ENCODE measurements at places on chromosomes 5 and 9. TPM values are rescaled to one million over a fixed set of nuclear protein-coding genes. Genes with fewer than 3 reads are reported as not detected.

DNA sequence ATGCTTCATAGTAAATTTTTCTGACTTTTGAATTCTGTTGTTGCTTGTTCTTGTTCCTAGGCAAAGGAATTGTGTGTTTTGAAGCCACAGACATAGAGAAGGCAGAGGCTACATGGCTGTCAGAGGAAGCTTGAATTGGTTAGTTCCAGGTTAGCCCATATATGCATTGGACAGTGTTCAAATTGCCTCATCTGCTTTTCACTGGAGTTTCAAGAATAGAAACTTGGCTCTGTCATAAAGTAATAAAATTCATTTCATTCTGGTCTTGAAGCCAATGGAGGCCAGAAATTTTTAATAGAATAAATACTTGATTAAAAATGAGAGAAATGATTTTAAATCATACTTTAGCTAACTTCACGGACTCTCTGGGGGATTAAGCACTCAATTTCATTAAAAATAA lies 178.0 kb downstream of the YIPF5 start:
- DNase-seq, result no peak

DNA sequence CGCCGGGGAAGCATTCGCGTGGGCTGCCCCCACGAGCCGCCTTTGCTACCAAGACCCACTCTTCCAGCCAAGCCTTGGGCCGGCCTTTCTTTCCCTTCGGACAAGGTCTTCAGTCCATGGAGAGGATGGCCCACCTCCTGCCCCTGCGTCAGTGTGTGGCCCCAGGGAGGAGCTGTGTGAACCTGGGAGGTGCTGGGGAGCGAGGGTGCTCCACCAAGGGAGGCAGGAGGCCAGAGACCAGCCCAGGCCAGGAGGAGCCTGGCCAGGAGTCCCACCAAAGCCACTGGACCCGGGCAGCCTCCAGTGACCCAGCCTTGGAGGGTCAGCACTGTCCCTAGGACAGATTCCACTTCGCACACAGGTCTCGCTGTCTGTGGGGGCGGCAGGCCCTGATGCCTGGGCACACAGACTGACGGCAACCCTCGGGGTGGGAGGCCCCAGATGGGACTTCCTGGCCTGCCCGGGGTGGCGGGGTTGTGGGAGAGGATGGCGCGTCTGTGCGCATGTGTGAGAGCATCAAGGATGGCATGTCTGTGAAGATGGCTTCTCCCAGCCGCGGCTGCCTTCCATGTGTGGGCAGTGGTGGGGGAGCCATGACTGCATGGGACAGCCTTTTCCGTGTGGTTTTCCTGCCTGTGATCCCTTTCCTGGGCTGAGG lies 113.3 kb upstream of the LPCAT1 start:
- no peak for DNase-seq

GRCh38 chr5:14463629-14464028 lies 118.0 kb upstream of the OTULINL start:
- peak; percentile 42 for DNase-seq

DNA sequence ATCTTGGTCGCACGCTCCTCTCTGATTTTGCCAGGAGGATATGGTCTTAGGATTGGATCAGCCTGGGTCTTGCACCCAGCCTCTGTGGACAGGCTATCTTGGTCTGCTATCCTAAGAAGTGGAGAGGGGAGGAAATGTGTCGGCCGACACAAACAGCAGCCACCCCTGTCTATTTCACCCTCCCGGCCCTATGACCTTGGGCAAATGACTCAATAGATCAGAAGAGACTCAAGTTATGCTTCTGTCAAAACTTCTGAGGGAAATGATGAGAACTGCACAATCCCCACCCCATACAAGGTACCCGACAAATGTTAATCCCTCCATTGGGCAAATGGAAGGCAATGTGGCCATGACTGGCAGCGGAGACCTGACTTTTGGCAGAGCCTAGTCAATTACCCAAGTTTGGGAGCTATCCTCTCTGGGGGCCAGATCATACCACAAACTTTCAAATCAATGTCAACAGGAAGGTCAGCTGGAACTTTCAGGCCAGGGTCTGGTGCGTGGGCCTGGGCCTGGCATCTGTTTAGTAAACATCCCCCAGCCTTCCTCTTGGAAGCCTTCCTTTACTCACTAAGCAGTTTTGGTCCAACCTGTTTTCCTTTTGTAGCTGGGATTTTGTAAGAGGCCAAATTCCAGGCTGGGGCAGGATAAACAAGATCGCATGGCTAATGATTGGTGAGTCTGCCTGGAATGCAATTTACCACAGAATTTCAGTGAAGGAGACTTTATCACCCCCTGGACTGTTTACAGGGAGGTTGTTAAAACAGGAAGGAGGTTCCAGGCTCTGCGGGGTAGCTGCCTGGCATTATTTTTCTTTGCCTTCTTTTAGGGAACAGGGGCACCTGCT lies 64.2 kb upstream of the CPEB4 start:
- DNase-seq, result peak; percentile 76

DNA sequence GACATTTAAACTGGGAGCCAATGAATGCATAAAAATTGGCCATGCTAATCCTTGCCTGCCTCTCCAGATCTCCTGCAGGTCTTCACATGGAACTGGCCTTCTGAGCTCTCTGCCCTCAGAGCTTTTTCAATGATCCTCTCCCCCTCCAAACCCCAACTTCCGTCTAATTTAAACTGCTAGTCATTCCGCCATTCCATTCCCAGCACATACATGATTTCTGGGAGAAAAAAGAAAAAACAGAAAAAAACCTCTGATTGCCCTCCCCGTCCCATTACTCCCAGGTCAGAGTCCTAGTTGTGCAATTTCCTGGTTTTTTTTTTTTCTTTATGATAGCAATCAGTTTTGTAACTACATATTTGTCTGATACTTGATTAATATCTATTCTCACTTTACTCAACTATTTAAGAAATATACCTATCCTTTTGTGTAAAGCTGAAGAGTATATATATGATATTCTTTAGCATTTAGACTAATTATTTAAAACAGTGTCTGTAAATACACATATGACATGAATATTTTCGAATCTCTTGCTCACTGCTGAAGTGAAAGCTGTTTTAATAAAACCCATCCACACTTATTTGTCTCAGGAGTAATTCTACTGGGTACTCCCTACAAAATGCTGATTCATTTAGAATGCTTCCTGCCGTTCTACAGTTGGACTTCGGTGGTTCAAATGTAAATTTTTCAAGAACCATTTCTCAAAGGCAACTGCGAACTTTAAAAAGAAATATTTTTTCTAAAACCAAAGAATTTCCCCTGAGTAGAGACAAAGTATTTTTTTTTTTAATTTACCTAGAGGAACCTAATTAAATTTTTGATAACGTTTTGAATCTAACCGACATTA lies 1.6 kb downstream of the HINT1 start:
- DNase-seq, result peak; percentile 35

GRCh38 chr5:14696057-14696456 lies 31.5 kb downstream of the OTULIN start:
- no peak for DNase-seq

The BTNL8 gene
- 0.12 TPM for total RNA-seq

The PCDHB15 gene
- 1.6 TPM for total RNA-seq

The SLC6A3 gene
- total RNA-seq, result not detected

Measured in RPMI7951 (cell line).